ENCODE measurements at places on chromosomes 1 and 21.

- DNase-seq: no peak
Observed at GRCh38 chr1:44684525-44684924, 10.0 kb downstream of the ARMH1 start.

DNA sequence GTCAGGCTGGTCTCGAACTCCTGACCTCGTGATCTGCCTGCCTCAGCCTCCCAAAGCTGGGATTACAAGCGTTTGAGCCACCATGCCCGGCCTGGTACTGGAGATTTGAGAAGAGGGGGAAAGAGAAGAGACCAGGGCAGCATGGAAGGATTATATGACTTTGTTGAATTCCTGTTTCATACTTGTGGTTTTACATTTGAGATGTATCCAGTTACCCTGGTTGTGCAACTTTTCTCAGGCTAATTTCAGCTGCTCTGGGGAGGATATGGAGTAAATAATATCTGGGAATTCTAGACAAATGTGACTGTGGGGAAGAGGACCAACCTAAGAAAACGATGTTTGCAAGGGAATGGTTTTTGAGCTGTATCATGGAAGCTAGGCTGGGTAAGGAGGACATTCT is 89.5 kb upstream of the GREM2 start:
- DNase-seq: no peak

DNA sequence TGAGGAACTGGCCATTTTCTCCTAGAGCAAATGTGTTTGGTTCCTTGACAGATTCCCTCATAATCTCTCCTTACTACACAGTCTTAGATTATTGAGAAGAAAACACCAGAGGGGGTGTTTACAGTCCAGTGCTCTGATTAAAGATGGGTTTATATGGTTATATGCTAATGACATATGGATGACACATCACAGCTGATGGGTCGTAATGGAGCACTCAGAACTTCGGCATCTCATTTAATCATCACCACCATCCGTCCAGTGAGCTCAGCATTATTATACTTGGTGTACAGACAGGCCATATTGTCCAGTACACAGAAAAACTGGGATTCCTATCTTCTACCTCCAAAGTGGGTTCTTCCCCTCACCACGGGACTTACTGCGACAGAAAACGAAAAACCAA is 22.3 kb upstream of the NR5A2 start:
- no peak for DNase-seq

GRCh38 chr1:100440075-100440809 is 87.9 kb downstream of the CDC14A start:
- DNase-seq: no peak

- no peak for DNase-seq
Observed at GRCh38 chr1:88730995-88731394, 46.9 kb downstream of the PKN2 start.

DNA sequence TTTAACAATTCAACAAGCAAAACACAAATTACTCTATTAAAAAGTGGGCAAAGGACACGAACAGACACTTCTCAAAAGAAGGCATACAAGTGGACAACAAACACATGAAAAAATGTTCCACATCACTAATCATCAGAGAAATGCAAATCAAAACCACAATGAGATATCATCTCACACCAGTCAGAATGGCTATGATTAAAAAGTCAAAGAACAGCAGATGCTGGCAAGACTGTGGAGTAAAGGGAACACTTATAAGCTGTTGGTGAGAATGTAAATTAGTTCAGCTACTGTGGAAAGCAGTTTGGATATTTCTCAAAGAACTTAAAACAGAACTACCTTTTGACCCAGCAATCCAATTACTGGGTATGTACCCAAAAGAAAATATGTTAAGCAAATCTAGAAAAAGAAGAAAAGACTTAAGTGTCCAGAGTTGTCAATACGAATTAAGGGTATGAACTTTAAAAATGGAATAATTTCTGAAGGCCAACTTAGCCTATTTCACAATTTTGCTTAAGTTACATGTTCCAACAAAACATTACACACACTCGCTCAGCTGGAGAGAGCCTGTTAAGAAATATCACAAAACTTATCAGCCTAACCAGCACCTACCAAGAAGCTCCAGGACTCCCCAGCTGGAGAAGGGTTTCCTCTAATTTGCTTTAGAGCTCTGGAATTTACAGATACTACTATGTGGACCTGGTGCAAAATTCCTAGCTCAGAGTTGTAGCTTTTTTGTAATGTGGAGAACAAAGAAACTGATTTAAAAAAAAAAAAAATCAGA is 232.1 kb downstream of the DUSP10 start:
- DNase-seq: no peak

DNA sequence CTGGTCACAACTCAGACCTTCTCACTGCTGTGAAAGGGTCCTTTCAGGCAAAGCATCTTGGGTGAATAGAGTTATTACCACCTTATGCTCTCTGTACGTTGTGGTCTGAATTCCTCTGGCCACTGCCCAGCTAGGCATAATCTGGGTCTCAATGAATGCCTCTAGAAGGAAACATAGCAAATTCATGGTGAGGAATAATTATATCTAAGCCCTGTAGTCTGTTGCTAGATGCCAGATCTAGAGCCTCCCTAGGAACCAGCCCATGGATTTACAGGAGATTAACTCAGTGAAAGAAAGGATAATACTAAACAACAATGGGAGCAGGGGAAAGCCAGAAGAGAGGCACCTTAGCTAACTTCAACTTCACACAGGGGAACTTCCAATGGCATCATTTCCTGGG is 2.4 kb upstream of the COL11A1 start:
- peak; percentile 45 for DNase-seq

- no peak for DNase-seq
Observed at GRCh38 chr1:11704194-11704529, 12.7 kb downstream of the DRAXIN start.

DNA sequence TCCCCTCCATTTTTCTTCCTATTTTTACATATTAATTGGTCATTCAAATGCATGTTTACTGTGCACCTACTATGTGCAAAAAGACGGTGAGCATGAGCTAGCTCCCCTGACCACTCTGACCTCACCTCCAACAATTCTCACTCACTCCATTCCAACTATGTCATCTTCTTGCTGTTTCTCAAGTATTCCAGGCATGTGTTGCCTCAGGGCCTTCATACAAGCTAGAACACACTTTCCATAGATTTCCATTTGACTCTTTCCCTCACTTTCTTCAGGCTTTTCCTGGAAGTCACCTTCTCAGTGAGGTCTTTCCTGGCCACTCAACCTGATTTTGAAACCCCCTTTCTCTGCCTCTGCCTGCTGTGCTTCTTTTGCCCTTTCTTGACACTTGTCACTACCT is 32.6 kb downstream of the CHIA start:
- DNase-seq: no peak

DNA sequence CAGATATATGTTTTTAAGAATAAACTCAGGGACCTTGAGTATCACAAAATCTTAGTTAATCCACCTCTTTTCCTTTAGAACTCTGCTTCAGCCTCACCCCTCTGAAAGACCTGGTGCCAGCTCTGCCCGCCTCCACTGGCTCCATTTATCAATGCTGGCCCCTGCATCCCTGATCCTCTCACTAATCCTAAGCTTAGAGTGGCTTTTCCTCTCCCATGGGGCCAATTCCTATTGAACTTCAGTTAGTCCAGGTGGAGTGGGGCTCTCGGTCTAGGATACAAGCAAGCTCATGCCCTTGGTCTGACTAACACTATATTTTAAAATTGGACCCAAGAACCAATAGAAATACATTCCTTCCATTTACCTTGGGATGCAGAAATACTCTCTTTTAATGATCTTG is 87.0 kb downstream of the RGS7 start:
- no peak for DNase-seq

DNA sequence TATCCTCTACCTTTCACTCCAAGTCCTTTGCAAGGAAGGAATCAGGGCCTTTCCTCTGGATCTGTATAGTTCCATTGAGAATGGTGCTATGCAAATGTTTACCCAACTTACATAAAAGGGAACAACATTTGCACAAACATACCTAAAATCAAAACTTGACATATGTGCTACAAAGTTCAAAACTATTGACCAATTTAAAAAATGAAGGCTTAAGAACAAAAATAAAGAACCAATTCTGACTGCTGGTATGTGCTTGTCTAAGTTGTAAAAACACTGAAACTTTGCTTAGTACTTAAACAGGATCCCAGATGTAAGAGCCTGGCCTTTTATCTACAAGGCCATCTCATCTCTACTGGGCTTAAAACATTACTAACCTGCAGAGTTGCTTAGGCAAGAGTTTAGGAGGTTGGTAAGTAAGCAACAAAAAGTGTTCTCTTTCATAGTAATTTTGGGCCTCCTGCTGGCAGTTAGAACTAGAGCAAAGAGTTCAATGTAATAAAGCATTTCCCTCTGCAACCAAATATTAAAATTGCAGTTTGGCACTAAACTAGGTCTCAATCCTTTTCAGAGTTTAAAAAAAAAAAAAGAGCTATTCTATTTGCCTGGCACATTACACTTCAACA is 2.0 kb downstream of the SCMH1 start:
- no peak for DNase-seq

DNA sequence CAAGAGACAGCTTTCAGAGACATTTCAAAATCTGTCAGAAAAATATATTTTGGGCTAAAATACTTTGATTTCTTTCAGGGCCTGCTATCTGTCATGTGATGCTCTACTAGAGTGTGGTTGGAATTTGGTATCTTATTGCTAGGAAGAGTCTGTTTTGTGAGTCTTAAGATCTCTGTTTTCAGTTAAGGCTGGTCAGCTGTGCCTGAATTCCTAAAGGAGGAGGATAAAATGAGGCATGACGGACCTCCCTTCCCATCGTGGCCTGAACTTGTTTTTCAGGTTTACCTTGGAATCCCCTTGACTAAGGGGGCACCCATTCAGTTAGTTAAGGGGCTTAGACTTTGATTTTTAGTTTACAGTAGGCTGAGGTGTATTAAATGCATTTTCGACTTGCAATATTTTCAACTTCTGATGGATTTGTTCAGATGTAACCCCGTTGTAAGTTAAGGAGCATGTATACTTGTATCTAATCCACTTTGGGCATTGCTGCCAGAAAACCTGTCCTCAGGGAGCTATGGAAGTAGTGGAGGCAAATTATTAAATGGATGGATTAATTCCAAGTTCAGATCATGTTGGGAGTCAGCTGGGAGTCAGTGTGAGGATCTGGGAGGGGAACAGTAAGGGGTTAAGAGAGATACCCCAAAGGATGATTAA is 18.3 kb downstream of the CAPN2 start:
- no peak for DNase-seq

DNA sequence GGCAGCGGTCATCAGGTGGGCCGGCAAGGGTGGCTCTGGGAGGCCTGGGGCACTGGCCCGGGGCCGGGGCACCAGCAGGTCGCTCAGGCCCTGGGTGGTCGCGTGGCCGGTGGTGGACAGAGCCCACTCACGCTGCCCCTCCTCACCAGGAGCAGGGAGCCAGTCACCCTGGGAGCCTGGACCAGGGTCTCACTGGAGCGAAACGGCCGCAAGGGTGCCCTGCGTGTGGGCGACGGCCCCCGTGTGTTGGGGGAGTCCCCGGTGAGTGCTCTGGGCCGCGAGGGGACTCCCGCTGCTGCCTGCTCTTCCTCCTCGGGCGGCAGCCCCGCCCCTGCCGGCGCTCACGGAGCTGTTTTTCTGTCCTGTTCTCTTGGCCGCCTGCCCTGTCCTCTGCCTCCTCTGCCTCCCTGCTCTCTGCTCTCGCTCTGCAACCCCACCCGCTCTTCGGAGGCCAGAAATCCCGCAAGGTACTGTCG is 23.5 kb downstream of the RNF223 start:
- no peak for DNase-seq

DNA sequence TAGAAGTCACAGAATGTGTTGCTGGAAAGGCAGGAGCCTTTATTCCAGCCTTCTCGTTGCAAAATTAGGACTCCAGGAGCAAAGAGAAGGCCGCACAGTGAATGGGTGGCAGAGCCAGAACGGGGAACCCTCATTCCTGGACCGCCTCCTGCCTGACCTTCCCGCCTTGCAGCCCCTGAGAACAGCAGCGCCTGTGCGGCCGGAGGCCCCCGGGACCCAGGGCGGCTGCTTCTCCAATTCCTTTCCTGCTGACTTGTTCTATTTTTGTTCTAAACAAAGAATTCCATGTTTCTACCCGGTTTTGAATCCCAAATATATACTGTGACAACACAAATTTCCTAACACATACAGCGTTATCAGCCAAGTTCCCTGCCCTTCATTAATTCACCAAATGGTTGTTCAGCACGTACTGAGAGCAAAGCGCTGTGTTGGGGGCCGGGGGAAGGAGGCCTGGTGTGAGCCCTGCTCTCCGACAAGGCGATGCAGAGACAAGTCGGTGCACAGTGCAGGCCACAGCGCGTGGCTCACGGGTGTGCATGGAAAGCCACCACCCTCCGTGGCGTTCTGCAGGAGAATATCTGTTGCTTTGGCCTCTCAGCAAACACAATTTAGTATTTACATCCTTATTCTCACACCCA is 31.9 kb upstream of the COL6A2 start:
- DNase-seq: peak; percentile 65

DNA sequence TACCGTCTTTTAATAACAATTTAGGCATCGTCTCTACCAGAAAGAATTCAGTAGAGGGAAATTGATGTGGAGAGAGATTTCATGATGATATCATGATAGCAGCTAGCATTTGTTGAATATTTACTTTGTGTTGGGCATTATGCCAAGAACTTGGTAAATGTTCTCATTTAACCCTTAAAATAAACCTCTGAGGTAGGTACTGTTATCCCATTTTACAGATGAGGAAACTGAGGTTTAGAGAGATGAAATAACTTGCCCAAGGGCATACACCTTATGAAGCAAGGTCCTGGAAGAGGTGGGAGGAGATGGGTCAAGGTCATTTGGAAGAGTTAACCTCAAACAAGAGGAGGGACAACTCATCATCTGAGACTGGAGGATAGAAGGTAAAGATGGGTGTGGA is 34.8 kb downstream of the TSNAX start:
- DNase-seq: no peak

DNA sequence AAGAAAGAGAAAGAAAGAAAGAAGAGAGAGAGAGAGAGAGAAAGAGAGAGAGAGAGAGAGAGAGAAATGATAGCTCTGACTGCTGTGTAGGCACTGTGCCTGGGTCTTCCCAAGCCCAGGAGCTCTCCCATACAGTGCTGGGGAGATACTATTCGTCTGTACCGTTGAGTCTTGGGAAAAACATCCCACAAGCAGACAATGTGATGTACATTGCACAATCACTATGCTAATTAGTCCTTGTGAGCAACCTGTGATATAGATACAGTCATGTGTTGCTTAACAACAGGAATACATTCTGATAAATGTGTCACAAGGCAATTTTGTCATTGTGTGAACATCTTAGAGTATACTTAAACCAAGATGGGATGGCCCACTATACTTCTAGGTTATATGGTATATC is 381.0 kb downstream of the HHAT start:
- DNase-seq: no peak

DNA sequence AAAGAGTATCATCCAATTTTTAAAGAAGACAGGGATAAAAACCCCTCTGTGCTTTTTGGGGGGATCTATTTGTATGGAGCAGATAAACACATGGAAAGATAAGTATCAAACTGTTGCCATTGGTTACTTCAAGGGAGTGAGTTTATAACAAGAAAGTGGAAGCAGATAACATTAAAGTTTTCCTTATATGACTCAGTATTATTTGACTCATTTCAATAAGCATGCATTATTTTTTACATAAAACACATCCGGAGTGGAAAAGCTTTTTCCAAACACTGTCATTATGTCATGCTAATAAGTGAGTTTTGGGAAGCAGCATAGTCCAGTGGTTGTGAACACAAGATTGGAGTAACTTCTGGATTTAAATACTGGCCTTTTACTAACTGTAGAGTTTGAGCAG is 452.2 kb downstream of the LTN1 start:
- DNase-seq: no peak
